Small intestine (tissue), 16 donors: ENCODE measurements at places on chromosomes 13 and 19.

GRCh38 chr19:43688059-43688701 is 18.2 kb upstream of the PLAUR start:
- no peak for DNase-seq

GRCh38 chr19:52673014-52673413 is 34.9 kb upstream of the ZNF83 start:
- DNase-seq = no peak

DNA sequence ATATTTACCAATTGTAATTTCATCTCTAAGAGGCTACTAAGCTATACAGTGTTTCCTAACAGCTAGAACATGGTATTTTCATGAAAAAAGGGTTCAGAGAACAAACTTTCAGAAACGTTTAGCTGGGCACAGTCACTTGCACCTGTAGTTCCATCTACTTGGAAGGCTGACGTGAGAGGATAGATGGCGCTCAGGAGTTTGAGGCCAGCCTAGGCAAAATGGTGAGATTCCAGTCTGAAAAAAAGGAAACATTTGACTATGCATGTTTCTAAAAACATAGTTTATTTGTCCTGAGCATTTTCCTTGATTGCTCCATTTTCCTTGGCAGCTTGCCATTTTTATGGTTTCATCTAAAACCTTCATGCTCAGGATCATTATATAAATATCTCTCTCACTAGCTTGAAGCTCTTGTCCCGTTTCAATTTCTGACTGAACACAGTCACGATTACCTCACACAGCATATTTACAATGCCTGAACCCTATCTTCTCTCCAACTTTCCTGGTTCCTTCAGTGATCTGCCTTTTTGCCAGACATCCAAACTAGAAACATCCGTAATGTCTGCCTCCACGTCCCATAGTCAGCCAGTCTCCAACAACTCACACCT is 200.8 kb downstream of the RGCC start:
- no peak for DNase-seq

- no peak for DNase-seq
Observed at GRCh38 chr13:29496241-29496712, 99.2 kb downstream of the SLC7A1 start.

DNA sequence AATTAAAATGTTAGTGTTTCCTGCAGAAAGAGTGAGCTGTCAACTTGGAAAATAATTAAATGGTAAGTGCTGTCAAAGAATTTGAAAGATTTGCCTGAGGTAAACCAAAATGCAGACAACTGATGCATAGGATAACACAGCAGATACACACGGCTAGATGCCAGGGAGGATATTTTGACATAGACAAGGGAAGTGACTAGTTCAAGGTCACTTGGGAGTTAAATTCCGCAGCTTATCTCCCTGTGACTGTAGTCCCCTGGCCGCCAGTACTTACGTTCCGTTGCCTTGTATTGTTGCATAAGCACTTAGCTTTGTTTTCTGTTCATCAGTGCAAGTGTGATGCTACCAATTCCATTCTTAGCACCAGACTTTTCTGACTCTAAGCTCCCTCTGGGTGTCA is 247.3 kb upstream of the MAB21L1 start:
- no peak for DNase-seq

- DNase-seq = no peak
Observed at GRCh38 chr13:104953588-104953987, 1581.9 kb downstream of the EFNB2 start.

DNA sequence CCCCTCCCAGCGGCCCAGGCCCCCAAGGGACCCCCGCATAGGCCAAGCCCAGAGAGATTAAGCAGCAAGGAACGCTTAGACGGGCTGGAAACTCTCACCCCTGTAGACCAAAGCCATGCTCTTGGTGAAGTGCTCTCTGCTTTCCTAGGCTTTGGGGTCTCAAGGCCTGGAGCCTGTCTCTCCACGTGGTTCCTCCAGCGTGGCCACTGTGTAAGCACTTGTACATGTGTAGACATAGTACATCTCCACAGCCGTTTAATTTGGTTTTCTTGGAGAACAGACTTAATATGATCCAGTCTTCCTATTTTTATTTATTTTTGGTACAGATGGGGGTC is 1.1 kb downstream of the NUDT19 start:
- DNase-seq = no peak

DNA sequence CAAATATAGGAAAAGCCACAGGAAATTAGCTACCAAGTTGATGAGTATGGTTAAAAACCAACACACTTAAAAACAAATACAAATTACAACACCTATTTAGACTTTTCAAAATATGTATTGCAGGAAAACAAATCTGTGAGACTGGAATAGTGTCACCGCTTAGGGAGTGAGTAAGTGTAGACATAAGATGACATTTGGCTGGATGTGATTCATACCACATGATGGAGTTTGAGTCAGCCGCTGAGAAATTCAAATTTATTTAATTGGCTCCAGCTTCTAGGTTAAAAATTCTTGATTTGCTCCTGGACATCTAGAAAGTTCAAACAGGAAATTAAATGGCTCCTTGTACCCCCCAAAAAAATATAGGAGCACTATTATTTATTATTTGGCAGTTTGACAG is 531.7 kb downstream of the SLITRK1 start:
- DNase-seq = no peak

DNA sequence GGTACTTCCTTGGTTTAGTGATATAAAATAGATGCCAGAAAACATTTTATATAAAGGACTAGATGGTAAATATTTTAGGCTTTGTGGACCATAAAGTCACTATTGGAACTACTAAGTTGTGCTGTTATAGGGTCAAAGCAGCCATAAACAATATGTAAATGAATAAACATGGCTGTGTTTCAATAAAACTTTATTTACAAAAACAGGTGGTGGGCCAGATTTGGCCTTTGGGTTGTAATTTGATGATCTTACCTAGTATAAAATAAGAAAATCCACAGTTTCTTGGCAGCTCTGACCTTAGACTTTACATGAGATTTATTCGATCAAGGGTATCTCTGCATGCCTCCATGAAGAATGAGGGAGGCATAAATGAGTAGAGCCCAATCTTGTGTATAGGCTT is 232.0 kb upstream of the PCDH9 start:
- no peak for DNase-seq

DNA sequence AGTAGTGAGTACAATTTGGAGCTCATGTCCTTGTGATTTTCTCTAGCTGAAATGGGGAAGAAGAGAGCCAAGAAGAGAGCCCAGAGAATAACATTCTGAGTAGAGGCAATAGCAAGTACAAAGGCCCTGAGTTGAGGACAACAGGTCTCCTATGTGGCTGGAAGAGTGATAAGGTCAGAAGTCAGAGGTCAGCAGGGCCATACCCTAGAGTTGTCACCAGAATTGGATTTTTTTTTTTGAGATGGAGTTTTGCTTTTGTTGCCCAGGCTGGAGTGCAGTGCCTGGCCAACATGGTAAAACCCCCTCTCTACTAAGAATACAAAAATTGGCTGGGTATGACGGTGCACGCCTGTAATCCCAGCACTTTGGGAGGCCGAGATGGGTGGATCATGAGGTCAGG is 8.0 kb upstream of the TRIM28 start:
- no peak for DNase-seq

GRCh38 chr19:46299004-46299509 is 2.2 kb downstream of the HIF3A start:
- DNase-seq = peak; percentile 95

GRCh38 chr13:29977476-29978120 is 127.2 kb upstream of the UBL3 start:
- DNase-seq = no peak

DNA sequence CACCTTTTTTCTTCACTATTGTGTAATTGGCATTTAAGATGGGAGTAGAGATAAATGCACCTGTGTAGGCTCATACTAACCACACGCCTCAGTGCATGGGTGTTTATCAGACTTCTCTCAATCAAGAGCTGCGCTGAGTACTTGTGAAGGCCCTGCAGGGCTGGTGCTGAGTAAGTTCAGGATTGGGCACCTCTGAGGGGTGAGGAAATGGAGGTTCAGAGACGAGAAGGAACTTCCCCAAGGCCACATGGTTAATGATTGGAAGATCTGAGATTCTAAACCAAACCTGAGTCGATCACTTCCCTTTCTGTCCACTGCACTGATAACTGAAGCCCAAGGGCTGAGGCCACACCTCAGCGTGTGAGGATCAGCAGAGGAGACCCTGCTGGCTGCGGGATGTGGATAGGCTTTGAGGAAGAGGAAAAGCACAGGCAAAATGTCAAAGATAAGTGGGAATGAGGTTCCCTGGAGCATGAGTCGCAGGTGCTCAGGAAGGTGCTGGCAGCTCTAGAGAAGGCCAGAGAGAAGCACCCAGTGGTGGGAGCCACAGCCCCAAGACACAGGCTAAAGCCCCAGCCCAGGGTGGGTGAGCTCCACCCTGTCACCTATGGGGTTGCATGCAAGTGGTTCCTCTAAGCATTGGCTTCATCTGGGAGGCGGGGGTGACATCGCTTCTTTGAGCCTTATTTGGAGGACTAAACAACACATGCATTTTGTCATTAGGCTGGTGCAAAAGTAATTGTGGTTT is 32.3 kb upstream of the GJB6 start:
- DNase-seq = peak; percentile 31

DNA sequence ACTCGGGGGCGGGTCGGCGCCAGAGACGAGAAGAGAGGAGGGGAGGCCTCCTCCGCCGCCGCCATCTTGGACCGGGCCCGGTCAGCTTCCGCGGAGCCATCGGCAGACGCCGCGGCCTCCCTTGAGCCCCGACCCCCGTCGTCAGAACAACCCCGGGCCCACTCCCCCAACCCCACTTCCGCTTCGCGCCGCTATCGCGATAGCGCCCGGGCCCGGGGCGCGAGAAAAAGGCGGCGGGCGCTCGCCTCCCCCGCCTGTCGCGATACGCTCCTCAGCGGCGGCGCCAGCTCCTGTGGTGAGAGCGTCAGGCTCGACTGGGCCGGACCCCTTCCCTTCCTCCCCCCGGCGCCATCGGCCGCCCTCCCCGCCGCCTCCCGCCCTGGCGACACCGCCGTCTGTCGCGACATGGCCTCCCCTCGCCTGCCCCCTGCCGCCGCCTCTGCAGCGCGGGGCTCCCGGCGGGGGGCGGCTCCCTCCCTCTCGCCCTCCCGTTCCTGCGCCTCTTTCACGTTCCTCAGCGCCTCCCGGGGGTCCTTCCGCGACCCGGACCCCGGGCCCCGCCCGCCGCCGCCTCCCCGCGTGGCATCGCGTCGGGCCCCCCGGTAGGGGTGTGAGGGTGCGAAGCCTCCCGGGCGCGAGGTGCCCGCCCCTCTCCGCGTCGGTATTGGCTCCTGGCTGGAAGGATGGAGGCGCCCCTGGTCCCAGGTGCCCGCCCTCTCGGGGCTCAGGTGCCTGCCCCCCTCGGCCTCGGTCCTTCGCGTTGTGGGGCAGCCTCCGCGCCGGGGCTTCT is at the start of gene CNOT3:
CNOT3 (plus strand) TSS at position 64 of the 790 bp plus-strand sequence. CDS start 5,217 bp downstream, outside the sequence.
- DNase-seq = no peak

DNA sequence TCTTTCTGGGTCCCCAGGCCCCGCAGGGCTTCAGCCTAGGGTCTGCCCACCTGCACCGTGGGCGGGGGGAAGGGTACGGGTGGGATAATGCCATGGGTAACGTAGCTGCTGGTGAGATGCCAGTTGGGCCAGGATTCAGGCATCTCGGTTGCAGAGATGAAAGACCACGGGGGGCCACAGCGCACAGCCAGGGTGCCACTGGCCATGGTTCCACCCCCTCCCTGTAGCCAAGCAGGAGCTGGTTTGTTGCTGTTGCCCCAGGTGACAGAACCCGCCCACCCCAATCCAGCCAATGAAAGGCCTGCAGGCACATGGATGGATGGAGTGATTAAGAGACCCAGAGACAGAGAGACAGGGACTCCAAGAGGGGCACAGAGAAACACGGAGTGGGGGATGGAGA is 1.0 kb upstream of the CGB7 start:
- no peak for DNase-seq

- DNase-seq = no peak
Observed at GRCh38 chr19:55028757-55029156, 9.3 kb downstream of the GP6 start.

GRCh38 chr19:17347361-17347760 is 10.0 kb downstream of the GTPBP3 start:
- no peak for DNase-seq

DNA sequence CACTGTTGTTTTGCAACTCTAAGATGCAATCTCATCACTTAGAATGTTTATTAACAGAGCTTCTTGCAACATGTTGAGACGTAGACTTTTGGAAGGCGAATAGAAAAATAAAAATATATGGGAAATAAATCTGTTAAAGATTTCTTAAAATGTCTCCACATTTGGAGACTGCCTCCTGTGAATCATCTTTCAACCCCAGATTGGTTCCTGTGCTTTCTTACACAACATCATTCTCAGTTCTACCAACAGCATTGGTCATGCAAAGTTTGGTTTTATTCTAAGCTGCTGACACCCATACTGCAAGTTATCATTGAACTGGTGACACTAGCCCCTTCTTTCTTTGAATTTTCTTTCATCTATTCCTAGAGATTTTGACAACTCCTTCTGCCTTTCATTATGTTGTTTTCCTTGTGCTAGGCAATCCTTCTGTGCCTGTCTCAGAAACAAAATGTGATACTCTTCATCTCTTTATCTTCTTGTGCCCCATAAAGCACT is 1.6 kb upstream of the IGFL3 start:
- no peak for DNase-seq

GRCh38 chr19:41746593-41747227 is 8.6 kb upstream of the CEACAM6 start:
- DNase-seq = peak; percentile 81

DNA sequence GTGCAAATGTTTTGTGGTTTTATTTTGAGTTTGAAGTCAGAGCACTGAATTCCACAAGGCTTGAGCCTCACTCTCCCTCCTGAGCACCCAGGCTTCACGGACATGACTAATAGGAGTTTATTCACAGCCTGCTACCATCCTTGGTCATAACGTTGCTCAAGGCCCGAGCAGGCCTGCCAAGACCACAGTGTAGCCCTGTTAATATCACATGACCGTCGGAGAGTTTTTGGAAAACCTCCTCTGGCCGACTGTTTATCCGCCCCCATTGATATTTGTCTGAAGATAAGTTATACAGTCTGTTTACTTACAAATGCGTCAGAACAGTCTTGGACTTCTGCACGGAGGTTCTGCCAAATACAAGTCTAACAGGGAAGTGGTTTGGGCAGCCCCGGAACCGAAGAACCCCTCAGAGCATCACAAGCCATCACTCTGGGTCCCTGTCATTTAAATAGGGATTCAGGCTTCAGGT is 89.9 kb downstream of the COL4A2 start:
- peak; percentile 11 for DNase-seq

- peak; percentile 71 for DNase-seq
Observed at GRCh38 chr13:33180122-33180804, 105.3 kb downstream of the STARD13 start.

- DNase-seq = no peak
Observed at GRCh38 chr13:30033681-30034457, 183.5 kb upstream of the UBL3 start.

DNA sequence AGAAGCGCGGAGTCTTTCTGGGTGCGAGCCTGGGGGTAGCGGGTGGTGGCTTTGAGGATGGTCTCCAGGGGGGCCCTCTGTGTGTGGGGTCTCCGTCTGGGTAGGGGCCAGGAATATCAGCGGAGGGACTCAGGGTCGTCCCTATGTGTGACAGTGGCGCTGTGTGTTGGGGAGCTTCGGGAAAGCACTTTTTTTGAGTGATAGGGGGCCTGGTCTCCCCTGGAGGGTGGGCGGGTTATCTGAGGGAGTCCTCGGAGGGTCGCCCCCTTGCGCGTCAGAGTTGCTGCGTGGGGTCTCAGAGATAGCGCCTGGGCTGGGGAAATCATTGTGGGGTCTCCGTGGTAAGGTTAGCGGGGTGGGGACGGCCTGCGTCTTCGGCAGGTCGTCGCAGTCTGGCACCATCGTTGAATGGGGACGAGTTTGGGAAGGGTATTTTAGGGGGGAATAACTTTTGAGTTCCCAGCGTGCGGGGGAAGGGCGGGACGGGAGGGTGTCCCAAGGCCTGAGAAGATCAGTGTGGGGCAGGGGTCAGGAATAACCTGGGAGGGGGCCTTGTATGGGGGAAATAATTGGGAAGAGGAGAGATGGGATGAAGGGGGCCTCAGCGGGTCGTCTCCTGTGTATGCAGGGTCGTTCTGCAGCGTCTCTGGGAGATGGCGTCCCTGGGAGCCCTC is 857 bp downstream of the IER2 start:
- peak; percentile 55 for DNase-seq
